ENCODE measurements at places on chromosomes 7 and 10. TPM values are rescaled to one million over a fixed set of nuclear protein-coding genes. Genes with fewer than 3 reads are reported as not detected.

Gene SPAM1
- total RNA-seq: not detected

Gene TLX1
- not detected for total RNA-seq

Gene XRCC2
- 2.0 TPM for total RNA-seq

Gene PVRIG
- total RNA-seq: not detected

Gene PIK3AP1
- 9.5 TPM for total RNA-seq

Gene TEX47
- not detected for total RNA-seq

Gene NPFFR1
- total RNA-seq: 5.0 TPM

Gene PRSS37
- total RNA-seq: not detected

Gene ANKRD30A
- 0.12 TPM for total RNA-seq

All from dorsolateral prefrontal cortex (tissue), 122 donors.